Stimulated activated CD8-positive, alpha-beta memory T cell treated with anti-CD3 and anti-CD28 coated beads, Interleukin-4, amount 100 ng/mL, for 48 hours (primary cell): ENCODE measurements at places on chromosomes 1 and 21.

DNA sequence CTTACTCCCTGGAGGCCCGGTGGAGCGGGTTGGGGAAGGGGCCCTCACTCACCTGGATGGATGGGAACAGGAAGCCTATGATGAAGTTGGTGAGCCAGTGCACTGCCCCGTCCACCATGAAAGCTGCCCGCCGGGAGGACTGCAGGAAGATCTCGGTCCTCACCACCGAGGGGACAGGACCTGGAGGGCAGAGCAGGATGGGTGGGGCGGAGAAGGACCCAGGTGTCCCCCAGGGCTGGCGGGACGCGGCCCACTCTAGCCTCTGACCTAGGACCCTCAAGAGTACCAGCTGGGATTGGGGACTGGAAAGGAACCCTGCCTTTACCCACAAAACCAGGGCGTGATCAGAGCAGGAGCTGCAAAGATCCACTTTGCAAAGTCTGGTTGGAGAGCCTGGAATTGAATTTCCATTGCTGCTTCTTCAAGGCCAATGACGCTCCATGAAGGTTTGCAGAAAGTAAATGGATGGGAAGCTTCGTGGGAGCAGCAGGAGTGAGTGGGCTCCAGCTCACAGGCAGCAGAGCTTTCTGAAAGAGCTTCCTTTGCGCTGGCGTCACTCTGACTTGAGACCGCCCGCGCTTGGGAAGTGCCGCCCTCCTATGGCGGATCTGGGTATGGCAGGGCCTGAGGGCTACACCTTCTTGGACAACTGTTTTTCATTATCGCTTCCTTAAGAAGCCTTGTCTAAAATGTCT lies 21.4 kb downstream of the SLC2A7 start:
- peak; percentile 95 for DNase-seq

GRCh38 chr1:1943834-1944570 lies 24.9 kb upstream of the TMEM52 start:
- DNase-seq: peak; percentile 78

DNA sequence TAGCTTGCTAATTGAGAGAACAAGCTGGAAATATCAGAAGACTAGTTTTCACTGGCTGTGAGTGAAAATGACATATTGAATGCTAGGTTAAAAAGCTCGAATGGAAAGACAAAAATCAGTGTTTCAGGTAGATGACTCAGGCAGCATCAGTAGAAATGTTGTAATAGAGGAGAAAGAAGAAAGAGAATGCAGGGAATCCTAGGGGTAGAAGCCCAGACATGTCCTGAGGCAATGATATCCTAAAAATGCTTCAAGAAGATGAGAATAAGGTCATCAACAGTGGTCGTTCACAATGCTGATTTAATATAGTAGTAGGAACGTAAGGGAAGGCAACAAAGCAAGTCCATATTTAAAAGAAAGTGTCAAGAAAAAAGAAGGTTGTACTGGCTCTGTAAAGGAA lies 96.7 kb upstream of the HP1BP3 start:
- DNase-seq: no peak

DNA sequence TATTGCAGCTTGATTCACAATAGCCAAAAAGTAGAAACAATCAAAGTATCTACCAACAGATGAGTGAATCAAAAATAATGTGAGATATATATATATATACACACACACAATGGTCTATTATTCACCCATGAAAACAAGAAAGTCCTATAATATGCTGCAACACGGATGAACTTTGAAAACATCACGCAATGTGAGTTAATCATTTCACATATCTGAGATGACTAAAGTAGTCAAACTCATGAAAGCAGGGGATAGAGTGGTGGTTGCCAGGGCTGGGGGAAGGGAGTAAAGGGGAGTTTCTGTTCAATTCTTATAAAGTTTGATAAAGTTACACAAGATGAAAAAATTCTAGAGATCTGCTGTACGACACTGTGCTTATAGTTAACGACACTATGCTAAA lies 1234.8 kb downstream of the MRPL39 start:
- no peak for DNase-seq

DNA sequence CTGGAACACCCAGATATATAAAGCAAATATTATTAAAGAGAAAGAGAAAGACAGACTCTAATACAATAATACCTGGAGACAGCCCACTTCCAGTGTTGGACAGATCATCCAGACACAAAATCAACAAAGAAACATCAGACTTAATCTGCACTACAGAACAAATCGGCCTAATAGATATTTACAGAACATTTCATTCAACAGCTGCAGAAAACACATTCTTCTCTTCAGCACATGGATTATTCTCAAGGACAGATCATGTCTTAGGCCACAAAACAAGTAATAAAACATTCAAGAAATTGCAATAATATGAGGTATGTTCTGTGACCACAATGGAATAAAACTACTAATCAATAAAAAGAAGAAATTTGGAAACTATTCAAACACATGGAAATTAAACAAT lies 398.3 kb upstream of the DUSP10 start:
- DNase-seq: no peak

GRCh38 chr1:116386042-116386441 lies 13.0 kb downstream of the ATP1A1 start:
- no peak for DNase-seq

DNA sequence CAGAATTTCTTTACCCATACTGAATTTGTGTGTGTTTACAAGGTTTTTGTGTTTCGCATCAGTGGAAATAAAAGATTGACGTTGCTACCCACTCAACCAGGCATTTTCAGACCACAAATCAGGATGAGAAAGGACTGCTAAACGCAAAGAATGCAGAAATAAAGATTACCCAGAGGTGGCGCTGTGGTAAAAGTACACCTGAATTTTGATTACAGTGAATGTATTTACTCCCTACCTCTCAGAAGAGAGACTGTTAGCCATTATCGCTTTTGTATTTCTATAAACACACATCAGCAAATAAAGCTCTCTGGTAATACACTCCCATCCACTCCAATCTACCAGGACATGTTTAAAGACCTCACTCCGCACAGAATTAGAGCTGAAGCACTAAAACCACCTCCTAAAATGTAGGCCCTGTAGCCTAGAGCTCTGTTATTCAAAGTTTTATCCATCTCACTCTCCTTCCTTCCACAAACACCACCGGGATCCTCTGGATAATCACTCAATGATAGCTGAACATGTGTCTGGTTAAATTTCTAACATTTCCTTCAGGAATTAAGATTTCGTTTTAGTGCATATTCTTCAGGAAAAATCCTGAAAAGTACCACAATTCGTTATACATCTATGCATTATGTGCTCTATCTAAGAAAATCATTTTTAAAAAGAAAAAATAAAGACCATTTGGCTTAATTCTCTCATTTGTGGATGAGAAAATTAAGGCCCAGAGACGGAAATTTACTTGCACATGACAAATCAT lies 2.5 kb upstream of the LMO4 start:
- DNase-seq: peak; percentile 53

DNA sequence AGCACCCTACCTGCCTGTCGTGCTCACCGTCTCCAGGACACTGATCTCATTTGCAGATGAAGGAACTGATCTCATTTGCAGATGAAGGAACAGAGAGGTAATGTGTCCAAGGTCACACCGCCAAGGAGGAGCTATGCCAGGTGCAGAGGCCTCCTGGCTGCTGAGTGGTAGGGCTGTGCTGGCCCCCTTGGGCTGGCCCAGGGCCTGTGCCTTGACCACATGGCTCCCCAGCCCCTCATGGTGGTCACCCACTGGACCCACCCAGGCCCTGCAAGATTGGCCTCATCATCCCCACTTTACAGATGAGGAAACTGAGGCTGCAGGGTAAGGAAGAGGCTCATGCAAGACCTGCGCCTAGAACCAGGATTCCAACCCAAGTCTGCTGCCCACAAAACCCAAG lies 628.3 kb downstream of the MATN1 start:
- no peak for DNase-seq

GRCh38 chr1:117665556-117666270 lies 59.9 kb downstream of the TENT5C start:
- DNase-seq: no peak

DNA sequence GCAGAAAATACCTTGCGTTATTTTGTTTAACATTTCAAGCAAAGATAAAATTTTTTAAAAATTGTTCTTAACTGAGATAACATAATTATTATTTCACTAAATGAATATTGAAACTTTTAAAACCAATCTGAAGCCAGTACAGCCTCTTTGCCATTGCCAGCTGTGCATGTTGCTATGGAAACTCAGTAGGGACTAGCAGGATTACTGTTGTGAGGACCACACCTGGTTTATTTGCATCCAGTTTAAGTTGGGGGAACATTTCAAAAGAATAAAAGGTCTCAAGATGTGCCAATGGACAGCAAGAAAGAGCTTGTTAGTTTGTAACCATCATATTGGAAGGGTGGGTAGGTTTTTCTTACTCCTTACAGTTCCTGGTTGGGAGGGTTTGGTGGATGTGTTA lies 80.7 kb downstream of the POU2F1 start:
- DNase-seq: no peak

- DNase-seq: no peak
Measured at GRCh38 chr1:107220036-107220435, 79.2 kb downstream of the NTNG1 start.

- DNase-seq: no peak
Measured at GRCh38 chr1:203040513-203041275, 14.4 kb downstream of the PPFIA4 start.

- DNase-seq: peak; percentile 62
Measured at GRCh38 chr1:116754198-116754977, at the start of gene CD2. TSS of gene CD2 (plus strand) at chr1:116754430. CDS start at chr1:116754493, 63 bp downstream.
